Suppressor macrophage treated with lipopolysaccharide for 4 hours (primary cell): ENCODE measurements at places on chromosomes 6 and 20.

GRCh38 chr6:109794201-109794923 lies 103.3 kb downstream of the FIG4 start:
- DNase-seq = no peak

DNA sequence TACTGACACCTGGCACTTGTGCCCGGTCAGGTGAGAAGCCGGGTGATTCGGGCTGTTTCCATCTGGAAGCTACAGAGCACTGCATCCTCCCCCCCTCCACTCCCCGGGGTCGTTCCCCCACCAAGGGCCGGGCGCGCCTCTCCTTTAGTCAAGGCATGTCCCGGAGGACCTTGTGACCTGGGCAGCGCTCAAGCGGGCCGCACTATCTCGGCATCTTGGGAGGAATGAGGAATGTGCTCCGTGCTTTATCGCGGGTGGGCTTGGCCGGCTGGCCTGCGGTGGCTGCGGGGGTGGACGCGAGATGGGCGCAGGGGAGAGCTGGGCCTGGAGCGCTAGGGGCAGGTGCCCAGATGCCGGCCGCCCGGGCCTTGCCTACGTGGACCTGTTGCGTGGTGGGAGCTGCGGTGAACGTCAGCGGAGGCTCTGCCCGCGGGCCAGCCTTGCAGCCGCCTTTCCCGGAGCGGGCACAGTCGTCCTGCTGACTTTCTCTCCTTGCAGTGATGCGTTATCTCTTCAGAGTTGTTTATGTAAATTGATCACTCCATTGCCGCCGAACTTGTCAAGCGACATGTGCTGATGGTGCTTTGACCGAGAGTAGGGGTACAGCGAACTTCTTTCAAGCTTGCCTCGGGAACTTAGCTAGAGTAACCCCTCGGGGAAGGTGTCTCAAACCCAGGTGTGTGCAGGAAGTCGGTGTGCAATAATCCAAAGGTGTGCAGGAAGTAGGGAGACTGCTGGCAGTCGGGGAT lies 1.1 kb downstream of the LRRC1 start:
- no peak for DNase-seq

- DNase-seq = no peak
Observed at GRCh38 chr6:70886071-70886470, 70.8 kb downstream of the B3GAT2 start.

GRCh38 chr20:52675375-52675774 lies 296.8 kb upstream of the TSHZ2 start:
- peak; percentile 73 for DNase-seq

DNA sequence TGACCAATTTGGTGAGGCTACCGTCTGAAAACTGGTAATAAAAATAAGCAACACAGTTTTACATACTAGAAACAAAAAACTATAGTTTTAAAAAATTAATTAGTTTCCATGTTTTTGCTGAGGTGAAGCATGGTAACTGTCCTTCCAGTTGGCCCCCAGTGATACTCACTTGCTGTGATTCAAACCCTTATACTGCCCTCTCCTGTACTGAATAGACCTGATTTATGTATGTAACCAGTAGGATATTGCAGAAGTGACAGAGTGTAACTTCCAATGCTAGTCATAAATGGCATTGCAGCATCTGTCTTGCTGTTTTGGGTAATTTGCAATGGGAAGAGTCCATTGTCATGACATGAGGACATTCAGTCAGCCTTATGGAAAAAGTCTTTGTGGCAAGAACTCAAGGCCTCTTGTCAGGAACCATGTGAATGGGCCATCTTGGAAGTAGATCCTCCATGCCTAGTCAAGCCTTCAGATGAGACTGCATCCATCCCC lies 8.9 kb upstream of the CHD6 start:
- DNase-seq = peak; percentile 21

GRCh38 chr6:166950443-166950821 lies 5.9 kb downstream of the RNASET2 start:
- DNase-seq = peak; percentile 85

DNA sequence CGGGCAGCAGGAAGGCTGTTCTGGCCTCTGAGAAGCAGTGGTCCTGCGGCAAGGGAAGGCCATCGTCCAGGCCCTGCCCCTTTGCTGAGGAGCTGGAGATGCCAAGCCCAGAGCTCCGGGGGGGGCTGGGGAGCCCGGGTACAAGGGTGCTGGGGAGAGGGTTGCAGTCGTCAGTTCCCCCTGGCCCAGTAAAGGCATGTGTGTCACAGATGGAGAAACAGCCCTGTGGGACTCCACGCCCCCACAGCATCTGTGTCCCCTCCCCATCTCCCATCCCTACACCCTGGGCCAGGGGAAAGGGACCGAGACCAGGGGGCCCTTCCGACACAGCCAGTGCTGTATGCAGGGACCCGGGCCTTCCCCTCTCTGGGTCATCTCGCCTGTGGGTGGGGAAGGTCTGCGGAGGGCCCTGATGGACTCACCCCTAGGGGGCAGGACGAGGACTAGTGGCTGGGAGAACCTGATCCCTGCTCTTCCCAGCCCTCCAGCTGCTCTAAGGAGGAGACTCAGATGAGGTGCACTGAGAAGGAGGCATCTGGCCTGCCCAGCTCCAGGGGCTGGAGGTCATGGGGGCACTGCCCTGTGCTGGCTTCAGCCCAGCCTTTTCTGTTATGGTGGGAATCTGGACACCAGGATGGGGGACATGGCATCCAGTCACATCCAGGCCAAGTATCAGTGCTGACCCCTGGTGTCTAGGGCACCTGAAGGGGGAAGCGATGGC lies 609 bp downstream of the MYL9 start:
- peak; percentile 16 for DNase-seq

GRCh38 chr6:105430685-105431084 lies 27.8 kb upstream of the PREP start:
- DNase-seq = no peak

- no peak for DNase-seq
Observed at GRCh38 chr20:32009564-32009963, 674 bp upstream of the CCM2L start.

GRCh38 chr6:93927731-93928130 lies 508.4 kb upstream of the EPHA7 start:
- DNase-seq = no peak

DNA sequence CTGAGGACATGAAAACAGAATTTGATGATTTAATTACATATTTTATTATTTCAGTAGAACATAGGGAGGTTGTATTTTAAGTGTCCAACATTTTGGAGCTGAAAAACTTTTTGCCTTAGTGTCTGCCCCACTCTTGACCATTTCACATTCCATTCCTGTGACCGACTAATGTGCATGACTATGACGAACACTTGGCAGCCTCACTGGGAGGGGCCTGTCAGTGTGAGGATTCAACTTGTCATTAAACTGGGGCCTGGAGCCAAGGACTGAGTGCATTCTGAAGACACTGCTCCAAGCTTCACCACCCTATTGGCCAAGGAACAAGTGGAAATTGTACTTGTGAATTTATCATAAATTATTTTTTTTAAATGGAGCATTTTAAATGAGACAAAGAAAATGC lies 661.3 kb downstream of the BCKDHB start:
- DNase-seq = no peak
